ENCODE measurements at places on chromosomes 12 and 14.

DNA sequence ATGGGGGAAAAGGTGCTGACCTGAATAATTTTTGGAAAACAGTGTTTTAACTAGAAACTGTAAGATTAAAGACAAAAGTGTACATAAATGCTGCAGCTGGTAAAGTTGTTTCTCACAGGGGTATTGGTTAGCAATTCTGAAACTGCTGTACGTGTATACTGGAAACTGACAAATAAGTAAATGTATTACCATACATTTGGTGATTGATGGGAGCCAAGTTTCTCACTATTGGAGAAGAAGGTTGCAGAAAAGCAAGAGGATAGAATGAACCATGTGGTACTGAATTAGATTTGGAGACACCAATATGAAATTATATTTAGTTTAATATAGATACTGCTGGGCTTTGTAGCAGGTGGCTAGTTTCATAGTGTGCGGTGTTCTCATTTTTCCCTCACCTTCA is 19.6 kb upstream of the FBXO33 start:
- DNase-seq = no peak

DNA sequence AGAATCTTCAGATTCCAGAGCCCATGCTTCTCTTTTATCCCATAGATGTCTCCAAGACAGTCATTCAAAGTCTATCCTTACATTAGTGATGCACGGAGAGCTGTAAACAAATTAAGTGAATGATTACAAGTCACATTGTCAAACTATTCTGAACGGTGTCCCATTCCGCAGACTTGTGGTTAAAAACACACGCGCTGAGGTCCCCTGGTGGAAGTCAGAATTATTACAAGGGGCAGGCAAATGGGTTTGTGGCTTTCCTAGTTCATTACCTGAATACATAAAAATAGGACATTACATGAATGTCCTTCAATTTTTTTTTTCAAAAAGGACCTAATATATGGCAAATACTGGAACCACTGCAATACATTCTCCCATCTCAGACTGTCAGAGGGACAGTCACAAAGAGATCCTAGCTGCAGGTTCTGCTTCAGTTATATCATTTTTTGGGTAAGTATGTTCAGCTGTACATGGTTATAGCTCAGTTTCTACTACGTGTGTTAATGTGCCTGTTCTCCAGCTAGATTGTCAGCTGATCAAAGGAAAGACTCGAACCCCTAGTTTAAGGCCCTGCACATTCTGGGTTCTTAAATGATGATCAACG is 53.1 kb upstream of the STON2 start:
- DNase-seq = peak; percentile 54

DNA sequence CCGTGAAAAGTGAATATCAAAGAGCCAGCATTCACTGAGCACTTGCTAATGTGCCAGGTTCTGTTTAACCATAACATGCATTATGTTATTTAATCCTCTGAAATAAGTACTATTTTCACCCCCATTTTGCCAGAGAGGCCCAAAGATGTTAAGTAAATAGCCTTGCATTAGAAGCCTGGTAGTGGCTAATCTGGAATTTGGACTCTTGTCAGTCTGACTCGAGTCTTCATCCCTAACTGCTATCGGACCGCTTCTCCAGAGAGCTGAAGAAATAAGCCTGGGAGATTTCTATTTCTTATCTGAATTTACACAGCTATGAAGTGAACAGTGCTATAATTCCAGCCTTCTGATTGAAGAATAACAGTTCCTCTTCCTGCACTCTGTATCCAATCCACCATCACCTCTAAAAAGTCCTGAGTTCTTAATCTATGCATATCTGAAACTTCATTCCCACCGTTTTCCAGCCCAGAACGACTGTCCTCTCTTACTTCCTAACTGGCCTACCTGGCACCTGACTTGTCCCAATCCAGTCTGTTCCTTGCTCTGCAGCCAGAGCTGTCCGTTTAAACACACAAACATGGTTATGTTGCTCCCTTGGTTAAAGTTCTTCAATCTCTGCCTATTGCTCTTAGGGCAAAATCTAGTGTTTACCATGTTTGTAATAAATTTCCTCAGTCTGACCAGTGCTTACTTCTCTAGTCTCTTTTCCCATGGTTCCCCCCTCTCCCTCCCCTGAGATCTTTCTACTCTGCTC is 2.3 kb downstream of the POLR3B start:
- no peak for DNase-seq

DNA sequence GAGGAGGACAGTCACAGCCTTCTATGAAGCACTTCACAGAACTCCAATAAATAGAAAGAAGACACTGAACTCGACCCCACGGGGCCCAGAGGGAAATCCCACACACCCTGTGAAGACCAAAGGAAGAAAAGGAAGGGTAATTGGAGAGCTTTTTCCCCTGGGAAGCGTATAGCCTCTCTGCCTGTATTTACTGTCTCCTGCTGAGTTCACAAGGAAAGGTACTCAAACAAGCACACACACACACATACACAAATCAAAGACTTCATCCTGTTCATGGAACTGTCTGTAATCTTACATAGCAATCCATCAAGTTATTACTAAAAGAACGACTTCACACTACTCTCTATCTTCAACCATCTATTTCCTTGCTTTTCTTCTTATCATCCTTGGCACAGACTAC is 15.3 kb downstream of the FOXN3 start:
- no peak for DNase-seq

All from nephron progenitor cell (in vitro differentiated cells).